SJCRH30 (cell line): ENCODE measurements at places on chromosomes 7 and 10. TPM values are rescaled to one million over a fixed set of nuclear protein-coding genes. Genes with fewer than 3 reads are reported as not detected.

Gene GPR15LG
- total RNA-seq, result not detected in 2 replicates

- DNase-seq, result no peak
Observed at GRCh38 chr10:98457721-98458120, 11.0 kb upstream of the HPS1 start.

DNA sequence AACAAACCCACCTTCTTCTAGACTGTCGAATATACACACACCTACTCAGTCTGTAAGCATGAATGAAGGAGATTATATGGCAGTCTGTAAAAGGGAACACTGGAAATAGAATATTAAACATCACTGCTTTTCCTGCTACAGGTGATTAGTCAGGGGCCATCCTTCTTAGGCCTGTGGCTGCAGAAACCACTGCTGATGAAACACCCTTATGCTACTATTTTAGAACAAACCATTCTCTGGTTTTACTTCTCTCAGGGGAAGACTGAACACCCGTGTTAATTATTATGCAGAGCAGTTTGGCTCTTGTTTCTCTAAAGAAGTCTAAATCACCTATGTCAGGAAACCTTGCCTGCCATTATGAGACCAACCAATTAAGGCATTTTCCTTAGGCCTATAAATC lies 351.1 kb upstream of the KLF6 start:
- no peak for DNase-seq

DNA sequence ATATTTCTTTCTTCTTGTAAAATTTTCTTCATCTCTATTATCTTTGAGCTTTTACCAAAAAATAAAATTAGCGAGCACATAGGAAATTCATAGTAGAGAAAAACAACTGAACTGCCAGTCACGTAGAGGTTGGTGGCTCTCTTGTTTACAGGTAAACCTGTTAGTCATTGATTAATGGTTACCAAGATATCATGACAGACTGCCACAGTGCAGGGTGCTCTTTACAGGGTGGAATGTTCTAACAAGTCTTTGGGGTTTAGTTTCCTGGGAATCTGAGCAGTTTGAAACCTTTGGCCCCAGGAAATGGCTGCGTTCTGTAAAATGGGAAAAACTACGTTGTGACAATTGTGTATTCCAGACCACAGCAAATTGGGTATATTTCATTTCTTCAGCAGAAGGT lies 407.3 kb upstream of the ADARB2 start:
- no peak for DNase-seq

GRCh38 chr7:45573661-45574415 lies at the start of gene ADCY1:
TSS of gene ADCY1 (plus strand) at chr7:45574368. CDS start at chr7:45574544, 176 bp downstream.
- no peak for DNase-seq
